MG63 (cell line): ENCODE measurements at places on chromosomes 13 and 19. TPM values are rescaled to one million over a fixed set of nuclear protein-coding genes. Genes with fewer than 3 reads are reported as not detected.

Gene ATP7B
- total RNA-seq = 1.9 and 6.9 TPM in 2 replicates

Gene PRR19
- total RNA-seq = 0.13 and 0.76 TPM in 2 replicates

Gene PRKCG
- not detected in 2 replicates for total RNA-seq

Gene NLRP9
- total RNA-seq = not detected in 2 replicates

Gene ZNF575
- total RNA-seq = not detected in 2 replicates

Gene PTBP1
- 197 and 260 TPM in 2 replicates for total RNA-seq

Gene S1PR5
- not detected in 2 replicates for total RNA-seq

Gene ZNF471
- total RNA-seq = not detected in 2 replicates

Gene ZNF599
- total RNA-seq = 4.9 and 12.3 TPM in 2 replicates

Gene WDR62
- total RNA-seq = 2.5 and 6.1 TPM in 2 replicates

Gene ZNF77
- total RNA-seq = 5.0 and 6.8 TPM in 2 replicates

Gene CD22
- not detected in 2 replicates for total RNA-seq

Gene CATSPERD
- total RNA-seq = not detected in 2 replicates

Gene LGALS14
- not detected in 2 replicates for total RNA-seq

Gene B3GNT8
- not detected in 2 replicates for total RNA-seq

Gene CABP5
- total RNA-seq = not detected in 2 replicates

Gene FOSB
- total RNA-seq = 0.33 TPM in 1 of 2 replicates, not detected in the other
